LNCaP clone FGC (cell line): ENCODE measurements at places on chromosomes 2 and 18.

- no peak for DNase-seq
These were observed 46.9 kb downstream of the EMILIN2 start for GRCh38 chr18:2893676-2894075.

DNA sequence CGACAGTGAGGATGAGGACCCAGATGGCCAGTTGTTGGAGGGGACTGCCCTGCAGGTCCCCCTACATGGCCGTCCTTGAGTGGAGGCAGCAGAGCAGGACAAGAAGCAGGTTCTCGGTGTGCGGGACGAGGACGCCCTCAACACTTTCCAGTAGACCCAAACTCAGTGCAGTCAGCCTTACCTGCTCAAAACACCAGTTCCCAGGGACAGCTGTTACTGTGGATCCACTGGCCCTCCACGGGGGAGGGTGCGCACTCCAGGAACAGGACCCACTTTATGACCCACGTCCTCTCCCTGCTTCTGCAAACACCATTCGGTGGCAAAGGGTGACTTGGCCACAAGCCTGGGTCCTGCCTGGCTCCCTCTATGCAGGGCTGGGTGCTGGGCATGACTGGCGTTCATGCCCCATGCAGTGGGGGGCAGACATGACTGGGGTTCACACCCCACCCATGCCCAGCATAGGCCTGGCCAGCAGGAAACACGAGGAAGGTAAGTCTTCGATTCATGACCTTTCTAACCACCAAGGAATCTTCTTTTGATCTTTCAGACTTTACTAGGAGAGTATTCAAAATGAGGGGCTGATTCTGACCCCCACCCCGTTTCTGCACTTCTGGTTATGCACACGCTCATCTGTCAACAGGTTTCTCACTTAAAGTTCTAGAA, 233.7 kb downstream of the HDAC4 start:
- no peak for DNase-seq

DNA sequence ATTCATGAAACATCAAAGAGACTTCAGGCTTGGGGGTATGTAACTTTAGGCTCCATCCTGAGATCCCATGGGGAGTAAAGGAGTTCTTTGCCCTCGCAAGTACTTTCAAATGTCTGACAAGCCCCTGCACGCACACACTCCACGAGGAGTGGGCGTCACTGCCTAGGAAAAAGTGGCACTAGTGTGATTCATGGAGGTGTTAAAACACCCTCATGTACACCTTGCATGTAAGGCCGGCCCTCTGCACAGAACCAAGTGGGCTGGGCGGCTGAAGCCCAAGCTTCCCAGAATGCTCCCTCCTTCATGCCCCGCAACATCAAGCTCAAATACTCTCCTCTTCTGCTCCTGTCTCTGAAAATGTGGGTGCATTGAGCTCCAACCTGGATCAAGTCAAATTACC, 7.8 kb downstream of the HS1BP3 start:
- DNase-seq, result no peak

- no peak for DNase-seq
These were observed 14.0 kb downstream of the MBD2 start for GRCh38 chr18:54210463-54210862.

DNA sequence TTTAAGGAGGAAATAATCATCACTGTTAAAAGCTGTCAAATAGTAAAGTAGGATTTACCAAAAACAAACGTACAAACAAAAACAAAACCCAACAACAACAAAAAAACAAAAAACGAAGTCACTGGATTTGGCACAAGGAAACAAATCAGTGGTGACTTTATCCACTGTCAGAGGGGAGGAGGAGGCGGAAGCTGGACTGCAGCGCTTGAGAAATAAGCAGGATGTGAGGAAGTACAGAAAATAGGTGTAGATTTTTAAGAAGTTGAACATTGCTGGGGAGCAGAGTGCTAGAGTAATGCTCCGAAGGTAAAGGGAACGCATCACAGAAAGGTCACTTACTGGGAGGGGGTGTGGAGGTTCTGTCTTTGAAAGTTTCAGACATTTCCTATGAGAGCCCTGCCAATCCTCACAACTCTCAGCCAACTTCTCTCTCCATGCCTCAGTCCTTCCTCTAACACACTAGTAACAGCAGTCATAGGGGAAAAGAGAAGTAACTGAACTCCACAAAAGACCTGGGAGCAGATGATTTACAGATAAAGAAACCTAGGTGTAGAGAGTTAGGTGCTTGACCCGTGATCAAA, 220.2 kb upstream of the SMAD7 start:
- no peak for DNase-seq
